ENCODE measurements at places on chromosomes 5 and 9. TPM values are rescaled to one million over a fixed set of nuclear protein-coding genes. Genes with fewer than 3 reads are reported as not detected.

DNA sequence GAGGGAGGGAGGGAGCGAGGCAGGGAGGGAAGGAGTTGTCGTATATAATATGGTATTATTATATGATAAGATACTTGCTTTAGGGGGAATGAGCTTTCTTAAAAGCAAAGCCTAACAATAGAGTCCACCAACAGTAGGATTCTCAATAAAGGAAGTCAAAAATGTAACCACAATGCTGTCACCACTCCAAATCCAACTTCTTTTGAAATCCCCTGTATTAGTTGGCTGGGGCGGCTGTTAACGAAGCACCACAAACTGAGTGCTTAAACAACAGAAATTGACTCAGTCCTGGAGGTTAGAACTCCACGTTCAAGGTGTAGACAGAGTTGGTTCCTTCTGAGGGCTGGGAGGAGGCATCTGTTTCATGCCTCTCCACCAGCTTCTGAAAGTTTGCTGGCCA, 23.1 kb downstream of the GAS1 start:
- no peaks in the 10 kb centered on the region for H3K36me3 ChIP-seq
- H3K27ac ChIP-seq, result no peak overlapping the region
- no peak overlapping the region for H3K4me3 ChIP-seq
- H3K27me3 ChIP-seq, result no peaks in the 10 kb centered on the region
- DNase-seq, result no peak

- no peaks in the 10 kb centered on the region for H3K36me3 ChIP-seq
- peak; percentile 69 for DNase-seq
- no peak overlapping the region for H3K27ac ChIP-seq
Observed at GRCh38 chr9:1722404-1722803, 292.7 kb upstream of the SMARCA2 start.

DNA sequence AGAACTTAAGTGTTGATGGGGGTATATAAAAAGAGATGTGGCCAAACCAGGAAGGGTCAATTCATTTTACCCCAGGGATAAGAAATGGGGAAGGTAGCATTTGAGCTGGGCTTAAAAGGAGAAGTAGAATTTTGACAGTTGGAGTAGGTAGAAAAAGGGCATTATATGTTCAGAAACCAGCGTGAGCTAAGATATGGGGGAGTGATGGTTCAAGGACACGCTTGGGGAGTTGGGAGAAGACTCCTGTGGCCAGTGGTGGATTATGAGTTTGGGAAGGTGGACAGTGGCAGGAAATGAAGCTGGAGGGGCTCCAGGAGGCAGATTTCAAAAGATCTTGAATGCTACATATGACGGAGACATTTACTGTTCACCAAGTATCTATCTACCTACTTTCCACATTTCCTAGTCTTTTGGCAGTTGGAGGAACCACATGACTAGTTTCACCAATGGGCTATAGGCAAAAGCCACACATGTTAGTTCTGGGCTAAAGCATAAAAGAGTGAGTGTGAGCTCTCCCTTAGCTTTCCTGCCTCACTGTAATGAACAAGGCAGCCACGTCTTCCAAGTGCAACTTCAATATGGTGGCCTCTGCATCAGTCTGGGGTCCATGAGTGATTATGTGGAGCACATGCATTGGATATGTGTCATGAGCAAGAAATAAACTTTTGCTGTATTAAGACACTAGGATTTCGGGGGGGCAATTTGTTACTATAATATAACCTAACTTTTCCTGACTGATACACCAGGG, 15.7 kb upstream of the GSN start:
- H3K27ac ChIP-seq, result no peak overlapping the region
- H3K4me3 ChIP-seq, result no peak overlapping the region
- H3K4me1 ChIP-seq, result peaks cover 16% of the 10 kb centered on the region
- H3K27me3 ChIP-seq, result peaks cover 24% of the 10 kb centered on the region

- H3K4me3 ChIP-seq, result no peak overlapping the region
- H3K27me3 ChIP-seq, result no peaks in the 10 kb centered on the region
- DNase-seq, result no peak
- peaks cover 6% of the 10 kb centered on the region for H3K4me1 ChIP-seq
- H3K36me3 ChIP-seq, result no peaks in the 10 kb centered on the region
Observed at GRCh38 chr9:121748727-121749423, 97.4 kb downstream of the DAB2IP start.

The TJP2 gene
- 234 TPM for total RNA-seq
